GM13977 (cell line): ENCODE measurements at places on chromosomes 7 and 10.

DNA sequence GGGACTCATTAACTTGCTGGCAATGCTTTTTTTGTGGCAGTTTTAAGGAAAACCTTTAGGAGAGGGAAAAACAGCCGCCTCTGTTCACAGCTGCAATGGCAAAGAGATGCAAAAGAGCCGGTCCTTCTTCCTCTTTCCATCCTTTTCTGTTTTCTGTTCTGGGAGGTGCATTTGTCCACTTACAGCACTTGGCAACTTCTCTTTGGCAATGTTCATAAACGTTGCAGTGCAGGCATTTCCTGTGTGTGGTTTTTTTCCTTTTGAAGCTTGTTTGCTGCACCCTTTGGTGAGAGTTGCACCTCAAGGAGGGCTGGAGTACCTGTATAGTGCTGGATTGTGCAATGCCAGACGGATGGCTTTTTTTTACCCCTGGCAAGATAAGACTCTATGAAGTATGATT, 53.9 kb upstream of the HABP2 start:
- no peak for DNase-seq

DNA sequence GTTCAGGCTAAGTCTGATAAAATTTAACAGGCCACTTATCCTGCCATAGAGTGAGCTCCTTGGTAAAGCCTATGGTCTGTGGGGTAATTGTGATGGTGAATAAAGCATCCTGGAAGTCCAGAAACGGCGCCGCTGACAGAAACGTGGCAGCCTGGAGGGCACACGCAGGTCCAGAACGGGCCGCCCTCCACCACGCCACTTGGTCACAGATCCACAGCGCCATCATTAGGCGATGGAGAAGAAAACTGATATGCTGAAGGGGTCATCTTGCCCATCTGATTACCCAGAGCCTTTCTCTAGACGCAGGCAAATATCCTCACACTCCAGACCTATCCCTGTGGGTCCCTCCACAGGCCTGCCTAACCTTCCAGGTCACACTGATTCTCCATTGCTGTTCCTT, 37.8 kb downstream of the PODXL start:
- DNase-seq: no peak

DNA sequence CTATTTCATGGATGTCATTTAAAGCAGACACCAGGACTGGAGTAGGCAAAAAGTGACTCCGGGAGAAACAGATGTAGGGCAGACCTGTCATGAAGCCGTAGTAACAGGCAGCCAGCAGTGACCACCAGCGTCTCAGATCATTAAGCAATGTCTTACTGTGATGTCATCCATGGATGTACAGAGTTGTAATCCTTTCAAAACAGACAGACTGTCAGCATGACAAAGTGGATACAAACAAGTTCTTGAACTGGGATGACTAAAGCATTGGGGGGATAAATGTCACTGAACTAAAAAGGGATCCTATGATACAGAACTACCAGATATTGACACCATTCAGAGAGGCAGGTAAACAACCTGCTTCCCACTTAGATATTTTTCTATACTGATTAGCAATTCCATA, 675.5 kb downstream of the PARD3 start:
- no peak for DNase-seq

GRCh38 chr7:136030330-136030729, 53.2 kb upstream of the MTPN start:
- no peak for DNase-seq

DNA sequence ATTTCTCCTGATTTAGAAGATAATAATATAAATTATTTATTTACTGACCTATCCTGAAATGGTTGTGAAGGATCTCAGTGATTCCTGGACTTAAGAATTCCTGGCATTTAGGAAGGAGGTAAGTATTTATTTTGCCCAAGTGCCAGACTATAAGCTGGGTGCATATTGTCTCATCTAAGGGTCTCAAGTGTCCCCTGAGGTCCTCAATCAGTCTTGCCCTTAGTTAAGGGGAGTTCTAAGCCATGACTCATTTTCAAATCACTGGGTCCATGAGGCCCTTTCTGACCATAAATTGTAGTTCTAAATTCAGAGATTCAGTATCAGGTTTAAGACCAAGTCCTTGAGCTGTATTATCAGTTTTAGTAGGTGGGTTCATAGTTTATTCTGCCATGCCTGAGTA, 251.6 kb upstream of the MEOX2 start:
- DNase-seq: peak; percentile 17

- DNase-seq: no peak
These were observed 62.1 kb downstream of the PTEN start for GRCh38 chr10:87925570-87925969.
